ENCODE measurements at places on chromosomes 11 and 22.

DNA sequence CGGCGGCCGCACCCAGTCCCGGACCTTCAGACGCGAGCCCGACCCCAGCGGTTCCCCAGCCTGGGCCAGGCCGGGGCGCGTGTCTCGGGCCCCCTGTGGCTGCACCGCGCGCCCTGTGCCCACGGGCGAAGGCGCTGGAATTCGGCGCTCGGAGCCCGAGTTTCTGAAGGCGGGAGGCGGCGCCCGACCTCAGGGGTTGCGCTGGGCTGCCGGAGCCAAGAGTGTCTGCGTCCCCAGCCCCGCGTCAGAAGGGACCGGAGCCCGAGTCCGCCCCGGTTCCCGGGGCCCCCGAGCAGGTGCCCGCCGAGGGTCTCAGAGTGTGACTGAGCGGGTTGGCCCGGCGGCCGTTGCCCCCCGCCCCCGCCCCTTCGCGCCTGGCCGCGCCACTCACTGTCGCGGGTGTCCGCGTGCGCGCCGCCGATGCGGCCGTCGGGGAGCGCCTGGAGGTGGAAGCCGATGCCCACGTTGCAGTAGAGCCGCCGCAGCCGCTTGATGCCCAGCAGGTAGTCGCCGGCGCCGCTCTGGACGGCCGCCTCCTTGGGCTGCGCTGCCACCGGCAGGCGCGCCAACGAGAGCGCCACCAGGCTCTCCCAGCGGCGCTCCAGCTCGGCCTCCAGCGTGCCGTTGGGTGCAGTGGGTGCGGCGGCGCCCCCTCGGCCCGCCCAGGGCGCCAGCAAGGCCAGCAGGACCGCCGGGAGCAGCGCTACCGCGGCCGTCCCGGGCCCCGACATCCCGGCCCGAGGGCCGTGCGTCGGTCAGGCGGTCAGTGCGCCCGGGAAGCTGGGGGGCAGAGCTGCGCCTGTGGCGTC is 583 bp downstream of the FGF4 start:
- DNase-seq = no peak

DNA sequence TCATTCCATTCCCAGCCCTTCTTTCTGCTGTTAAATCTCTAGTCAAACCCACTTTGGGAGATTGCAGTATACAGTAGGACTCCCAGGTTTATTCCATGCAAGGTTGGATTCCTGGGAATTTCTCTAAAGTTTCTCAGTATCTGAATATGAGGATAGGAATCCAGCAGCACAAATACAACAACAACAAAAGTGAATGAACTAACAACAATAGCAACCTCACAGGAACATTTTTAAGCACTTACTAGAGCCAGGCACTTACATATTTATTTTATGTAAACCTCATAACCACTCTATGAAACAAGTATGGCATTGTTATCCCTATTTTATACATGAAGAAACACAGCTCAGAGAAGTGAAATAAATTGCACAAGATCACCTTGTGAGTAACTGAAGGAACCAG is 1.9 kb downstream of the MMP7 start:
- no peak for DNase-seq

DNA sequence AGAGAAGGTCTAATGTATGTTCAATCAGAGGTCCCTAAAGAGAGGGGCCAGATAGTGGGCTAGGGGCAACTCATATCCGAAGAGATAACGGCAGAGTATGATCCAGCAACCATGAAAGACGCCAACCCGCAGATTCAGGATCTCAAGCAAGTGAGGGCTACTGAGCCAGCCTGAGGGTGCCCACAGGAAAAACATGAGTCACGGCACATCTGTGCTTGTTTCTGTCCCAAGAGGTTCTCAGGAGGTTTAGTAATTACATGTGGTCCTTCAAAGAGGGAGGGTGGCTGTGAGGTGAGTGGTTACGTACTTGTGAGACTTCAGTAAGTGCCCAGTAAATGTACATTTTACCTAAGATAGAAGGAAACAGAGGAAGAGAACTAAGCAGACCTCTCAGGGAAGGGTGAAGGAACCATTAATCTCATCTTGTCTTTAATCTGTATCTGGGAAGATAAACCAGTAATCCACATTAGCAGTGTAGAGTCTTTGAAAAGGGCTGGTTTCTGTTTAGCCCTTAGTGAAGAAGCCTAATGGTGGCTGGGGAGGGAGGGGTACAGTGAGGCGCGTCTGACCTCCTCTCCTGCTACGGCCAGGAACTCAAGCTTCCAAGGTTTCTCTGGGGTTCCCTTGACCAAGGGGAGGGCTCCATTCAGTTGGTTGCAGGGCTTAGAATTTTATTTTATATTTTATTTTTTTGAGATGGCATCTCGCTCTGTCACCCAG is 10.2 kb downstream of the SIRT3 start:
- no peak for DNase-seq

DNA sequence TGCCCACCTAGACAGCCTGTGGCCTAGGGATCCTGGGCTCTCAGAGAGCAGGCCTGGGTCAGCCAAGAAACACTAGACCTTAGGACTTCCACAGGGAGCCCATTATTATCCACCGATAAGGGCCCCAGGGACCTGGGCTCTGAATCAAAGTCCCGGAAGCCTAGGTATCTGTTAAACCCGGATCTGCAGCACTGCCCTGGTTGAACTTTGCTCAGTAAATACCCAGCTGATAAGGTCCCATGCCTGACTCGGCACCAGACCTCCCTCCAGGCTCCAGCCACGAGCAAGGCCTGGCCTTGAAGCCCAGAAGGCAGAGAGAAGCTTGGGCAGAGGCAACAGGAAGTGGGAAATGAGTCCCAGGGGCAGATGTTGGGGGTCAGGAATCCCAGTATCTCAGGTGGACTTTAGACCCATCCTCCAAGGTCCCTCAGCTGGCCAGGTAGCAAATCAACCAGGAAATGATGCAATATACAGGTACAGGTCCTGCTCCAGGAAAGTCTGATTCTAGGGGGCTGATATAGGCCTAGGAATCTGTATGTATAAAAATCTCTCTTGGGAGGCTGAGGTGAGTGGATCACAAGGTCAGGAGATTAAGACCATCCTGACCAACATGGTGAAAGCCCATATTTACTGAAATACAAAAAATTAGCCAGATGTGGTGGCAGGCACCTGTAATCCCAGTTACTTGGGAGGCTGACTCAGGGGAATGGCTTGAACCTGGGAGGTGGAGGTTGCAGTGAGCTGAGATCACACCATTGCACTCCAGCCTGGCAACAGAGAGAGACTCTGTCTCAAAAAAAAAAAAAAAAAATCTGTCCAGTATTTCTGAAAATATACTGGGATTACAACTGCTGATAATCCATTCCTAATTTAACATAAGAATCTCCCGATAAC is 18.7 kb downstream of the POU2AF1 start:
- DNase-seq = no peak

GRCh38 chr11:121439337-121439736 is 12.8 kb upstream of the SORL1 start:
- DNase-seq = no peak

DNA sequence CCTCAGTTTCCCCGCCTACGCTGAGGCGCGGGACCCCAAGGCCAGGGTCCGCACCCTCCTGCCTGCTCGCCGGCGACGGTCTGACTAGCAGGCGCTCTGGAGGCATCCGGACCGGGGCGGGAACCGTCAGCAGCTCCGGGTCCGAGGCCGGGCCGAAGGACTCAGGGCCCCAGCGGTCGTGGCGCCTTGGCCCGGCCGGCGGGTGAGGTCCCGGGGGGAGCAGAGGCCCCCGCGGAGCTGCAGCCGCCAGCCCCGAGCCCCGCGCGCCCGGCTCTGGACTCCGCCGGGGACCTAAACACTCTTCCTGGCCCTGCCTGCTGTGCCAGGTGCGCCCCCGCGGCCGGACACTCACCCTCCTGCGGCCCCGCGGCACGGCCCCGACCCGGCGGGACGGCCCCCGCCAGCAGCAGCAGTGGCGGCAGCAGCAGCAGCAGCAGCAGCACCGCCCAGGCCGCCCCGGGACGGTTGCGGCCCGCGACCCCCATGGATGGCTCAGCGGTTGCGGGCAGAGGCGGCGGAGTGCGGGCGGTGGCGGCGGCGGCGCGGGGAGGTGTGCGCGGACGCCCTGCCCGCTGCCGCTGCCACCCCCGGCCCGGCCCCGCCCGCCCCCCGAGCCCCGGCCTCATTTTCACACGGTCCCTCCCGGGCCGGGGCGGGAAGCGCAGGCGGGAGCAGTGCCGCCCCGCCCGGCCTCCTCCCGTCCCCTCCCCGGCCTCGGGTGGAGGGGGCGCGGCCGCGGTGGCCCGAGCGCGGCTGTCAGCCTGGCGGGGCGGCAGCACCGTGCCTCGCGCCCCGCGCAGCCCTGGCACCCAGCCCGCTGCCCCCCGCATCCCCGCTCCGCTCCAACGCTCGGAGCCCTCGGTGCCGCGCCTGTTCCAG is at the start of gene SCUBE2:
Gene SCUBE2 (minus strand): TSS at position 556 of the 879 bp plus-strand sequence. CDS start 71 bp downstream, at position 485.
- DNase-seq = no peak

All from NCI-H1092 treated with DMSO at 0.1 percent for 48 hours (cell line).